ENCODE measurements at places on chromosomes 3 and 15.
A peak's percentile ranks its signal among the peaks of the same experiment; 100 is the strongest.

DNA sequence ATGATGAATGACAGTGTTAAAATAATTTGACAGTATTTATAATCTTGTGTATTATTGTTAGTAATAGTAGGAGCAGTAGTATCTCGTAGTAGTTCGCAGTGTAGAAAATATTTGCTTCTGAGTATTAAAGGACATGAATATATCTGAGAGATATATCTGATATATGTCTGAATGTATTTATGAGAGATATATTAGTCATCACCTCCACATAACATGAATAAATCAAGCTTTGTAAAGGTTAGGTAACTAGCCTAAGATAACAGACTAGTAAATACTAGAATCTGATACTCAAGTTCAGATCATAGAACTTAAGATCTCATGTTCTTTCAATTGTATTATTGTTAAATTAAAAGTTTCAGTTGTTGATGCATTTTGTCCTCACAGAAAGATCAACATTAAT, 130.5 kb downstream of the UBE2E2 start:
- no peak for DNase-seq

DNA sequence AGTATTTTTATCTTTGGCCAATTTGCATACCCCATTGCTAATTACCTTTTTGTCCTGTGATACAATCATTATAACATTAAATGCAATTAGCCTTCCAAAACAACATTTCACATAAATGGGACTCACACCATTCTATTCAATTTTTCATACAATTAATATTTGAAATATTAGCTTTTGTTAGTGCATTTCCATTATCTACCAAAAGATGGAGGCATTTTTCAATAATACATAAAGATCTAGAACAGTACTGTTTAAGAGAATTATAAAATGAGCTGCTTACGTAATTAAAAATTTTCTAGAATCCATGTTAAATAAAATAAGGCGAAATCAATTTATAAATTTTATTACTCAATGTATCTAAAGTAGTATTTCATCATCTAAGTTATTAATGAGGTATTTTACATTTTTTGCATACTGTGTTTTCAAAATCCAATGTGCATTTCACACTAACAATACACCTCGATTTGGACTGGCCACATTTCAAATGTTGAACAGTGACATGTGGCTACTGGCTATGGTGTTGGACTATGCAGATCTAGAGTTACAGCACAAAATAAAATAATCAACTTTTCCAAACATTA, 74.3 kb downstream of the TJP1 start:
- DNase-seq = no peak

GRCh38 chr15:34850121-34850520, 54.8 kb upstream of the ACTC1 start:
- no peak for DNase-seq

DNA sequence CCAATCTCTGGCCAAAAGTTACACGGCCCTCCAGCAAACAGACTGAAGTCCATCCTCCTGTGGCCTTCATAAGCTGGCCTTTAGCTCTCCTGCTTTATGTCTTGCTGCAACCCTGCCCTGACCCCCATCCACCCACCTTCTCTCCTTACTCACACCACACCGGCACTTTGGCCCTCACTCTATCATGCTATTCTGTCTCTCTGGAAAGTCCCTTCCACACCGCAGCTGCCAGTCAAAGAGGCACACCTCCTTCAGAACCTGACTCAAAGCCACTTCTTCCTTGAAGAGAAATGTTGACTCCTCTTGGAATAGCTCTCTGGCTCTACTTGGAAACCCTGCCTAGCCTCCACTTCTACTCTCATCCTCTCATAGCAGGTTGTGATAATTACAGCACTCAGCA, 4.5 kb downstream of the GPR156 start:
- no peak for DNase-seq

DNA sequence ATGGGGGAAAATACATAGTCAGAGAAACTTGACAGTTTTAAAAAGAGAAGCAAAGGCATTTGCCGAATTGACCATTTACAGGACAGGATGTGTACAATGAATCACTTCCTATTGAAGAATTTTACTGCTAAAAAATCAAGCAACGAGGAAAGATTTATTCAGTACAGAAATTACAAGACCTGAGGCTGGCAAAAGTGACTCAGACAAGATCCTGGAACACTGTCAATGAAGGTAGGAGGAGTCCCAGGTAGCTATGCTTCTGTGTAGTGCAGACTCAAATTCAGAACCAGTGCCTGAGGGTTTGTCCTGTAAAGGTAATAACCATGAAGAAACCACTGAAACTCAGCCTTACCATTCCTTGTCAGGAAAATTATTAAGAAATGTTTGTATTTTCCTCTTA, 120.9 kb downstream of the ZMAT3 start:
- peak; percentile 14 for DNase-seq

GRCh38 chr3:156291272-156292123, 171.1 kb downstream of the KCNAB1 start:
- no peak for DNase-seq

GRCh38 chr3:50164984-50165909, 10.1 kb downstream of the SEMA3F start:
- no peak for DNase-seq

GRCh38 chr15:88489321-88489720, 21.8 kb downstream of the MRPS11 start:
- DNase-seq = no peak

DNA sequence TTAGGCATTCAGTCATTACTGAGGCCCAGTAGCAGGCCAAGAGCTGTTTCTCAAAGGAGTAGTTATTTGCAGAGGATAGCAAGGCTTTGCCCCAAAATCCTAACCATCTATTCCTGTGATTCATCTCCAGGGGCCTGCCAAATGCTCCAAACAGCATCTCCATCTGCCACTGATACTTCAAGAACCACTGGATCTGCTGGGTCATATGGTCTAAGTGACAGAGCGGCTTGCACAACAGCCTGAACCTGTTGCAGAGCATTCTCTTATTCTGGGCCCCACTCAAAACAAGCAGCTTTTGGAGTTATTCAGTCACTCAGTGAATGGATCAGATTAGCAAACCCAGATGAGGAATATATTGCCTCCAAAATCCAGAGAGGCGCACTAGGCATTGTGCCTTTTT, 68.8 kb upstream of the ALDH1A3 start:
- DNase-seq = no peak

GRCh38 chr3:59995563-59995962, 945.7 kb upstream of the CFAP20DC start:
- DNase-seq = no peak

GRCh38 chr15:32998979-32999672, 195.4 kb downstream of the FMN1 start:
- no peak for DNase-seq

GRCh38 chr15:63196842-63197241, 7.4 kb downstream of the RAB8B start:
- DNase-seq = no peak

DNA sequence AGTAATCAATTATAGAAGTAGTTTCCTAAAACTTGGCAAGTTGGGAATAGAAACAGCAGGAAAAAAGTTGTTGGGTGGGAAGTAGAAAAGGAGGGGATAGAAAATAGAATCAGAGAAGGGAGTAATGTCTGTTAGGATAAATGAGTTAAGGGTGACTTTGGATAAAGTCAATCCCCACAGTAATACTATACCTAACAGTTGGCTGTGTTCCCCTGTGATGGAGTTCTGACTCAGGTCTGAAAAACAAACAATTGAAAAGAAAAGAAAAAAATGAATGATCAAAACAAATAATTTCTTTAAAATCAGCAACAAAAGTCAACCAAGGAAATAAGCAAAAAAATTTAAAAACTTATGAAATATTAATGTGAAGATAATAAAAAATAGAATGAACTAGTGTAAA, 50.3 kb downstream of the EMC4 start:
- no peak for DNase-seq

- DNase-seq = peak; percentile 28
These were observed 32.4 kb downstream of the CDAN1 start for GRCh38 chr15:42704492-42704926.

DNA sequence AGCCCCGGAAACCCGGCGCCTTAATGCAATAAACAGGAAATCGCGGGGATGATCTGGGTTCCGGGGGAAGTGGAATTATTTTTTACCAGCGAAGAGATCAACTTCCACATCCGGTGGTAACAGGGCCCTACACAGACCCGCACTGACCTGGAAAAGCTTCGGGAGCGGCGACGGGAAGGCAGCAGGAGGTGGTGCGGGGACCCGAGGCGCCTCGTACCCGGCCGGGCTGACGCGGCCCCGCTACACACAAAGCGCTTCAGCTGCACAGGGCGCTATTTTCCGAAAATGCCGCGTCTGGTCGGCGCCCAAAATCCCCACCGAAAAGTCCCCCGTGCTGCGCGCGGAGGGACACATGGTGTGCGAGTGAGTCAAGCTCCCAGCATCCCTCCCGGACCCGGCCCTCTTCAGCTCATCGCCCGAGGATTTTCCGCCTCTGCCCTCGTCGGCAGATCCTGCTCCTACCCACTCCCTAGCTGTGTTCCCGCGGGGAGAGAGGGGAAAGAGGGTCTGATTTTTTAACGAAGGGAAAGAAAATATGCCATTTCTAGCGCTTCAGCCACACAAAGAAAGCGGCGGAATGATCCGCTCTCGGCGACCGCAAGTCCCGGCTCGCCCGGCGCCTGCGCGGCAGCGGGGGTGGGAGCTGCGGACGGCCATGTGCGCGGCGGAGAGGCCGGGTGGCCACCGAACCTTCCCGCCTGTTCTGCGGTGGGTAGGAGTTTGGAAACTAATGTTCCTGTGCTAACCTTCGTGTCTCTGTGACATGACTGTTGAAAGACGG, at the start of gene GABPB1:
GABPB1 (minus strand) TSS at position 361 of the 781 bp plus-strand sequence. CDS start 45,400 bp downstream, outside the sequence.
- DNase-seq = peak; percentile 87

DNA sequence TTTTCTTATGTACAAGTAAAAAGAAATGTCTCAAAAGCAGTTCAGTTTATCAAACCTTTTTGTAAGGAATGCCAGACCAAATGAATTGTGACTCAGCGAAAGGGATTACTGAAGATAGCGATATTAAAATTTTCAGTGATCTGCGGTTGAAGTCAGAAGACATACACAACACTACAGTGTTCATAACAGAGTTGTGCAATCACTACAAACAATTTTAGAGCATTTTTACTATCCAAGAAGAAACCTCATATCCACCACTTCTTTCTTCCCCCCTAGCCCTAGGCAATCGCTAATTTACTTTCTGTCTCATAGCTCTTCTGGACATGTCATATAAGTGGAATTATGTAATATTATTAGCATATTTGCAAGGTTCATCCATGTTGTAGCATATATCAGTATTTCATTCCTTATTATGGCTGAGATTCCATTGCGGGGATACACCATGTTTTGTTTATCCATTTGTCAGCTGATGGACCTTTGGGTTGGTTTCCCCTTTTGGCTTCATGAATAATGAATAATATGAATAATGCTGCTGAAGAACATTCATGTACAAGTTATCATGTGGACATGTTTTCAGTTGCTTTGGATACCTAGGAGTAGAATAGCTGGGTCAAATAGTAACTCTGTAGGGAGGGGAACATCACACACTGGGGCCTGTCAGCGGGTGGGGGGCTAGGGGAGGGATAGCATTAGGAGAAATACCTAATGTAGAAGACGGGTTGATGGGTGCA, 23.6 kb upstream of the ALPK3 start:
- no peak for DNase-seq

DNA sequence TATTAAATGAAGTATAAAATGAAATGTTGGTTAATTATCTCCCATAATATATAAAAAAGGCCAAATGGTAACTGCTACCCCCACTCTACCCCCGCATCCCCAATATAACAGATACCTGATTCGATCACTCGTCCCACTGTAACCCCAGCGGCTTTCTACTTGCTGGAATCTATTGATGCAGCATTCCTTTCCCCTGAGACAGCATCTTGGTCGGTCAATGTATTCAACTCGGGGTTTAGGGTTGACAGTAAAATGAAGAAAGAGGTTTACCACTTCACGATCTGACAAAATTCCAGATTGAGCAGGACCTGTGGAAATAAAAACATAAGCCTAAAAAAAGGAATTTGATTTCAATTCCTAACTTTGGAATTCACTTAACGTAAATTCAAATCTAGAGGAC, 18.6 kb upstream of the C15orf40 start:
- DNase-seq = no peak

- no peak for DNase-seq
These were observed 52.4 kb downstream of the HEG1 start for GRCh38 chr3:125003369-125003853.

- DNase-seq = no peak
These were observed 65.4 kb upstream of the UMPS start for GRCh38 chr3:124664804-124665203.

DNA sequence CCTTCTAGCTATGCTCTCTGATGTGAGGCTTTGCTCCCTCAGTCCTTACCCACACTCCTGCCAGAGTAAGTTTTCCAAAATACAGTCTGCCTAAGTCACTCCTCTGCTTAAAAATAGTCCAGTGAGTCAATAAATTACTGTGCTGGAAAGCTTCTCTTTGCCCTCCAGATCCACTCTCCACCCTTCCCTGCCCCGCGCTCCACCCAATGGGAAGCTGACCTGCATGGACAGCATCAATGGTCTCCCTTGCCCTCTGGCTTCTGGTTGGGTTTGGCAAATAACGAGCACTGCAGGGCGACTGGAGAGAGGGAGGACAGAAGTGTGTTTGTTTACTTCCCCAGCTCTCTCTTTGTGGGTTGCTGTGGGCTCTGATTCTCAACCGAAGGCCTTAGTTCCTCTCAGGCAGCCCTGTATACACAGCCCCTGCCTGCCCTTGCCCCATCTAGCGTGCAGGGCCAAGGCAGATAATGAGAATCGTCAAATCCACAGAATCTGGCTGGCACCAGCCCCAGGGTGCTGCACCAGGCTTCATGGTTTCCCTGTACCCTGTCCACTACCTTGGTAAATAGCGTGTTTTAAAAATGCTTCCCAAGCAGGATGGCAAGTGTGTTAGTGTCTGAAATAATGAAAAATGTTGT, 110.4 kb downstream of the ADAMTSL3 start:
- DNase-seq = no peak

DNA sequence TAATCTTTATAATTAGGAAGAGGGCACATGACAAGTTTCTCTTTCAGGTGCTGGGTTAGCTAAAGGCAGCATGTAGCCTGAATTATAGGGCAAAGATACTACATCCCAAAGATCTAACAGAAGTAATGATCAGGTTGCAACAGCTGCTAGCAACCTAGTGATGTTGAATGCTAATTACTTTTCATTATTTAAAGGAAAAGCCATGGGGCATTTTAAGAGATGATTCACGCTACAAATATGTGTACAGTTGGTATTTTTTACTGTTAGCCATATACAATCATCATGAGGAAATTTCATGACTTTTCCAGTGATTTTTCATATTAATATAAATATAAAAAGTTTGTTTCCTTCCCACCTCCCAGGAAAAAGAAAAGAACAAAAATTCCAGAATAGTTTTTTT, 43.0 kb downstream of the NEK10 start:
- DNase-seq = no peak

DNA sequence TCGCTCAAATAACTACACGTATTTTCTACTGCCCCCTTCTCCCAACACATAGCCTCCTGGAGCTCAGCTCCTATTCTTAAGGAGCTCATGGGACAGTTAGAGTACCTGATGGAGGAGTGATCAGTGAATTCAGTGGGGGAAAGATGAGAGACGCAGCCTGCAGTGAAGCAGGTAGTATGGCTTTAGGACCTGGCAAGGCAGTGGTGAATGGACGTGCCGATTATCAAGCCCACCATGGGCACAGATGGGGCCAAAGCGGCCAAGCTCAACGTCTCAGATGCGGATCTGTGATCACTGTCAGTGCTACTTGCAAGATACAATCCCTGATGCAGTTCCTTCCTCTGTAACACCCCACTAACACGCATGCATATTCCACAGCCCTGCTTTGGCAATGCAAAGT, 45.8 kb upstream of the ATP2B2 start:
- no peak for DNase-seq

GRCh38 chr15:90044916-90045371, 43.8 kb downstream of the ZNF710 start:
- no peak for DNase-seq

Data from stimulated activated CD4-positive, alpha-beta T cell treated with anti-CD3 and anti-CD28 coated beads, Interleukin-12 subunit alpha, Interleukin-12 subunit beta, amount 100 ng/mL, for 48 hours (primary cell).